Type B pancreatic cell (in vitro differentiated cells): ENCODE measurements at places on chromosomes 16 and 17. TPM values are rescaled to one million over a fixed set of nuclear protein-coding genes. Genes with fewer than 3 reads are reported as not detected.
A peak's percentile ranks its signal among the peaks of the same experiment; 100 is the strongest.

DNA sequence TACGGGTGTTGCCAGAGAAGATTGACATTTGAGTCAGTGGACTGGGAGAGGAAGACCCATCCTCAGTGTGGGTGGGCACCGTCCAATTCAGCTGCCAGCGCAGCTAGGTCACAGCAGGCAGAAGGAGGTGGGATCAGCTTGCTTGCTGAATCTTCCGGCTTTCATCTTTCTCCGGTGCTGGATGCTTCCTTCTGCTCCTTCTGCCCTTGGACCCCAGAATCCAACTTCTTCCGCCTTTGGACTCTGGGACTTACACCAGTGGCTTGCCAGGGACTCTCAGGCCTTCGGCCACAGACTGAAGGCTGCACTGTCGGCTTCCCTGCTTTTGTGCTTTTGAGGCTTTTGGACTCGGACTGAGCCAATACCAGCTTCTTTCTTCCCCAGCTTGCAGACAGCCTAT, 46.1 kb upstream of the RPL38 start:
- no peak for DNase-seq

DNA sequence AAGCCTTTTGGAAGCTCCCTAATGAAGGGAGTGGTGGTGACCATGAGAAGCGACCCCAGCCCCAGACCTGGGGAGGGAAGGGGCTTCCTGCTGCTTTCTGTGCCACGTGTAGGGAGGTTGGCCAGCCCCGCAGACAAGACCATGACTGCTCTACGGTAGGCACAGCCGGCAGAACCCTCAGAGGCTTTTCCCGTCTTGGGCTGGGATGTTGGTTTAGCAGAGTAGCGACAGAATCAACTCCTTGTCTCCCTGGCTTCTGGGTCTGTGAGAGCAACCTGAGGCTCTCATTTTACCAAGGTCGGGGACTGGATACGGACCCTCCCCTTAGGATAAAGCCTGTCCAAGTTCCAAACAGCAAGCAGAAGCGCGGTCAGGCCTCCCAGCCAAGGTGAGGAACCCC, 123.3 kb downstream of the AXIN2 start:
- no peak for DNase-seq

- DNase-seq = no peak
Measured at GRCh38 chr16:65634291-65634690, 512.4 kb upstream of the CDH11 start.

DNA sequence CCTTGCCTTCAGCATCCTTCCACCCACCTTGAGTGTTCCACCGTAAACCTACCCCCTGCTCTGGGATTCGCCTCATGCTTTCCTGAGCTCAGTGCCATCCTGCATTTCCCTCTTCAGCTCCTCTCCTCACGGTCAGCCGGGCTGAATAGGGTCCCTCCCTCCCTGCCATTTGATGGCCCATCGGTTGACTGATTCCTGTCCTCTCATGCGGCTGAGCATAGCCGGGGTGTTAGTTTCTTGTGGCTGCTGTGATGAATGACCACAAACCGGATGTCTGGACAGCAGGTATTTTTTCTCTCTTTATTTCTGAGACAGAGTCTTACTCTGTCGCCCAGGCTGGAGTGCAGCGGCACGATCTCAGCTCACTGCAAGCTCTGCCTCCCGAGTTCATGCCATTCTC, 44.1 kb upstream of the MGAT5B start:
- no peak for DNase-seq

DNA sequence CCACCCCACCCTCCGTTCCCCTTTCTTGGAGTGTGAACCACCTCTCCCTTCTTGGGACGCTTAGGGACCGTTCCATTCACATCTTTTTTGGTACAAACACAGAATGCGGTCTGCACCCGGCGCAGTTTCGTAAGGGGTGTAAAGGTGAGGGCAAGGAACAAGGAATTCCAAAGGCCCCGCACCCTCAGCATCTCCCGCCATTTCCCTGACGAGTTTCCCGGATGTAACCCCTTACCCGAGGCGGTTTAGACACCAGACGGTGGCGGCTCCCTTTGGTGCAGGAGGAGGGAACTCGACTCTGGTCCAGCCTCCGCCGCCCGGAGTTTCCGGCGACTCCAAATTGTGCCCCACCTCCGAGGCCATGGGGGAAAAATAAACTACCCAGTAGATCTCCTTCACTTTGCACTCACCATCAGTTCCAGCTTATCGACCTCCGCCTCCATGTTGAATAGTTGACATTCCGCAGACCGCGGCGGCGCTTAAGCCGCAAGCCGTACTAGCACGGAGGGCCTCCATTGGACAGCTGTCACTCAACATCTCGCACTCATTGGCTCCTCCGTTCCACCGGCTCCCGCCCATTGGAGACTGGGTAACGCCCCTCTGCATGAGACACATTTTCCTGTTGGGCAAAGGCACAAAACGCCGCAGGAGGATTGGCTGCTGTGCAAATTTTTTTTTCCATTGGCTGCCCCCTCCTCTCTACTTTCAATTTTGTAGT, at the start of gene SKA2:
Gene SKA2 (minus strand): TSS at position 466 of the 718 bp plus-strand sequence. CDS start 23 bp downstream, at position 443.
- peak; percentile 97 for DNase-seq

GRCh38 chr16:4529085-4530060, 9.2 kb downstream of the CDIP1 start:
- DNase-seq = no peak

- peak; percentile 88 for DNase-seq
Measured at GRCh38 chr17:18158022-18158600, 25.5 kb upstream of the ALKBH5 start.

GRCh38 chr17:12973496-12974004, 44.3 kb downstream of the ELAC2 start:
- DNase-seq = no peak

- no peak for DNase-seq
Measured at GRCh38 chr17:2690165-2691068, 21.1 kb downstream of the CLUH start.

DNA sequence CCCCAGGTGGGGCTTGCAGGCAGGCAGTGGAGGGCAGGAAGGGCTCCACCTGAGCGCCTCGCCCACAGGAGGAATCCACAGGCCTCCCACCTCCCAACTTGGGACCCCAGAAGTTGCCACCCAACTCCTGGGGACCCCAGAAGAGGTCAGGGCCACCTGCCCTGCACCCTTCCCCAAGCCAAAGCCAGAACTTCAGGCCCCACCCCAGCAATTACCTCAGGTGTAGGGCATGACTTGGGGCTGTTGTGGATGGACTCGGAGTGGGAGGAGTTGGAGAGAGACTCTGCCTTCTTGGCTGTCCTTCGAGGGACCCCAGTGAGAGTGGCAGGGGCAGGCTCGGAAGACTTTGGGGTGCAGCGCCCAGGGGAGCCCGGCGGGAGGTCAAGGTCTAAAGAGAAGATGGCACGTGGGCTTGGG, 10.5 kb downstream of the TSPOAP1 start:
- DNase-seq = no peak

GRCh38 chr16:50679676-50680555, 1.2 kb downstream of the SNX20 start:
- no peak for DNase-seq

- no peak for DNase-seq
Measured at GRCh38 chr16:85367485-85367884, 245.6 kb upstream of the GSE1 start.

DNA sequence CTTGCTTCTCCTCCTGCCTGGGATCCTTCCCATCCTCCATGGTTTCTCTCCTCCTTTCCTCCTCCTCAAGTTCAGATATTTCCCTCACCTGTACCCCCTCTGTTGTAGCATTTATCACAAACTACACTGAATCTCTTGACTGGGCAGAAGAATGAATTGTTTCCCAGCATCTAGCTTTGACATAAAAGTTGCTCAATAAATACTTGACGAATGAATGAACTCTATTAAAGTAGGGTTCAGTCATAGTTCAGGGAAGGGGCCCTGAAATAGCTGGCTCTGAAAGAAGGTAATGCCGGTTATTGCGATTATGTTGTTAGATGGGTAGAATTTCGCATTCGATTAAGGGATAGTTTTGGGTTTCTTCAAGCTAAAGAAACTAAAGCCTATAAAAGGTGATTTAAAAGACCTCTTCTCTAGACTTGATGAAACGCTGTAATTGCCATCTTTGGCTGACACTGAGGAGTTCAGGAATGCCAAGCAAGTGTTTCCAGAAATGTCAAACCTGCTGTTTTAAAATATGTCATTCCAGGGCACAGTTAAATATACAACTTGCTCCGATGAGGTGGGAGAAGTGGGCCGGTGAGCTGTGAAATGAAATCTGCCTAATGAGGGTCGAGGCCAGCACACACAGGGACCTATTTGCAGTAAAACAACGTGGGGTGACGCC, 1.0 kb upstream of the CPD start:
- DNase-seq = no peak

- DNase-seq = no peak
Measured at GRCh38 chr17:74016461-74016860, 187.0 kb upstream of the RPL38 start.

GRCh38 chr17:82519971-82520903, 705 bp downstream of the FOXK2 start:
- no peak for DNase-seq

DNA sequence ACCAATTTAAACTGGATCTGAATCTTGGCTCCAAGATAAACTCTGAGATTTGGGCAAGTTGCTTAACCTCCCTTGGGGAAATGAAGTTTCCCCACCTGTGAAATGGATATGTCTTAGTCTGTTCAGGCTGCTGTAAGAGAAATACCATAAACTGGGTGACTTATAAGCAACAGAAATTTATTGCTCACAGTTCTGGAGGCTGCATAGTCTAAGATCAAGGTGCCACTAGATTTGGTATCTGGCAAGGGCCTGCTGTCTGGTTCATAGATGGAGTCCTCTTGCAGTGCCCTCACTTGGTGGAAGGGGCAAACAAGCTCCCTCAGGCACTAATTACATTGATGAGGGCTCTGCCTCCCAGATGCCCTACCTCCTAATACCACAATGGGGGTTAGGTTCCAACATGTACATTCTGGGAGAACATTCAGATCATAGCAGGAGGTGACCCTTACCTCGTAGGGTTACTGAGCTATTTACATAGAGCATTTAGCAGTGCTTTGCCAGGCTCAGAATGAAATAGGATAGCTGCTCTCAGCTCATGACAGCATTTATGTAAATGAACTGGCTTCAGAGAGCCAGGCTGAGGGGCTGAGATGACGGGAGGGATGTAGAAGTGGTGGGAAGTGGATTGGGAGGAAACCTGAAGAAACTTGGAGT, 83.9 kb downstream of the SPECC1 start:
- no peak for DNase-seq

- no peak for DNase-seq
Measured at GRCh38 chr16:4677390-4677789, 16.0 kb upstream of the NUDT16L1 start.

DNA sequence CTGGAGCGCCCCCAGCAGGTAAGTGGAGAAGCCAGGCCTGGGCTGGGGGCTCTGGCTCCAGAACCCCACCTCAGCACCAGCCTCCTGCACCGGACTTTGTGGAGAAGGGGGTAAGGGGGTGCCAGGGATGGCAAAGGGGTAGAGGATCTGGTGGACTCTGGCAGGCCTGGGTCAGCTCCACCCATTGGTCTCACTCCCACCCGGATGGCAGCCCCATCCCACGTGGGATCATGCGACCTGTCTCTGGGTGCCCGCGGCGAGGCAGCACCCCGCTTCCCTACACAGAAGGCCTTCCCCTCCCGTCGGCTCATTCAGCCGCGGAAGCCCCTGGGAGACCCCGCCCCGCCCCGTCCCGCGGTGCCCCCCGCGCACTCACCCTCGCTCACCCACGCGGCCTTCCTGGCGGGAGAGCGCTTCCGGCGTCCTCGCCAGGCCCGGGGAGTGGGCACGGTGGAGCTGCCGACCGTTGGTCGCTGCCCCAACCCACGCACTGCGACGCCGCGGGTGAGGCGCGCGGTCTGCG, 498 bp upstream of the PLEKHG4 start:
- no peak for DNase-seq

DNA sequence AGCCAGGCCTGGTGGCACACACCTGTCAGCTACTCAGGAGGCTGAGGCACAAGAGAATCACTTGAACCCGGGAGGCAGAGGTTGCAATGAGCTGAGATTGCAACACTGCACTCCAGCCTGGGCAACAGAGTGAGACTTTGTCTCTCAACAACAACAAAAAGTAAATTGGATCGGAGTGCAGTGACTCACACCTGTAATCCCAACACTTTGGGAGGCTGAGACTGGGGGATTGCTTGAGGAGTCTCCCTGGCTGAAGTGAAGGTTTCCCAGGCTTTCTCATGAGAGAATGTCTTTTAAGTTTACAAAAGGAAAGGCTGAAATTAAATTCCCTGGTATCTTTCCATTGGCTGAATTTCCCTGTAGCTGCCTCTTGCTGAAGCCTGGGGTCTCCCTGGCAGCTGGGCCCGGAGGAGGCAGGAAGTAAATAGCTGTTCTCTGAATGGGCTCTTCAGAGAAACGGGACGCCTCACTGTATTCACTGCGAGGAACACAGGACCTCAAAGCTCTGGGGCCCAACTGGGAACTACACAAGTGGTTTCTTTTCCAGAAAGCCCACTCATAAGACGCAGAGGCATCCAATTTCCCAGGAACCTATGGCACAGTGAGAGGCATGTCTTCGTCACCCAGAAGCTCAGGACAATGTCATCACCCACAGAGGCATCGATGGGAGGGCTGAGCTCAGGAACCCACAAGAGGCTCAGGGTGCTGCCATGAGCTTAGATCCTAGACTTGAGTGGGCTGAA, 77.4 kb upstream of the SMURF2 start:
- DNase-seq = peak; percentile 34

DNA sequence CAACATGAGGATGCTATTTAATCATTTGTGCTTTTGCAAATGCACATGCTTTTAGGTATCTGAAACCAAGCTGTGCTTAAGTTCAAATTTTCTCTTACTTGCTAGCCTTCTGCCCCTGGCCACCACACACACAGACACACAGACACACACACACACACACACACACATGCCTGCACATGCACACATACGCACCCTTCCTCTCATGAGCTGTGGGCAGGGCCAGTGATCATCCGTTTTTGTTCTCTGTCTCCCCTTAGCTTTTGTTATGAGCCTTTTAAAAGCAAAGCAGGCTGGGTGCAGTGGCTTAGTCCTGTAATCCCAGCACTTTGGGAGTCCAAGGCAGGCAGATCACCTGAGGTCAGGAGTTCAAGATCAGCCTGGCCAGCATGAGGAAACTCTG, 34.2 kb downstream of the CD300LF start:
- DNase-seq = no peak

TEX19 gene
- 0.14 TPM in 1 of 2 replicates, not detected in the other for total RNA-seq

RASD1 gene
- total RNA-seq = 6.4 and 9.2 TPM in 2 replicates

PRAC1 gene
- 0.88 TPM in 1 of 2 replicates, not detected in the other for total RNA-seq

SLC4A1 gene
- total RNA-seq = not detected in 2 replicates

TBC1D26 gene
- 0.45 and 0.46 TPM in 2 replicates for total RNA-seq

TXNL4B gene
- total RNA-seq = 12.2 and 17.8 TPM in 2 replicates

EME1 gene
- total RNA-seq = 6.2 and 18.7 TPM in 2 replicates

NPIPA1 gene
- total RNA-seq = 84.4 and 199 TPM in 2 replicates

CD79B gene
- total RNA-seq = not detected in 2 replicates

LPCAT2 gene
- total RNA-seq = 18.9 and 38.6 TPM in 2 replicates

DPEP3 gene
- not detected in 2 replicates for total RNA-seq

MAP2K6 gene
- 11.9 and 28.8 TPM in 2 replicates for total RNA-seq

MAPT gene
- 3.5 and 4.5 TPM in 2 replicates for total RNA-seq

SERPINF2 gene
- total RNA-seq = 28.3 and 36.3 TPM in 2 replicates

KCTD11 gene
- total RNA-seq = 9.5 and 15.5 TPM in 2 replicates
